ENCODE measurements at places on chromosomes 2 and 18.

DNA sequence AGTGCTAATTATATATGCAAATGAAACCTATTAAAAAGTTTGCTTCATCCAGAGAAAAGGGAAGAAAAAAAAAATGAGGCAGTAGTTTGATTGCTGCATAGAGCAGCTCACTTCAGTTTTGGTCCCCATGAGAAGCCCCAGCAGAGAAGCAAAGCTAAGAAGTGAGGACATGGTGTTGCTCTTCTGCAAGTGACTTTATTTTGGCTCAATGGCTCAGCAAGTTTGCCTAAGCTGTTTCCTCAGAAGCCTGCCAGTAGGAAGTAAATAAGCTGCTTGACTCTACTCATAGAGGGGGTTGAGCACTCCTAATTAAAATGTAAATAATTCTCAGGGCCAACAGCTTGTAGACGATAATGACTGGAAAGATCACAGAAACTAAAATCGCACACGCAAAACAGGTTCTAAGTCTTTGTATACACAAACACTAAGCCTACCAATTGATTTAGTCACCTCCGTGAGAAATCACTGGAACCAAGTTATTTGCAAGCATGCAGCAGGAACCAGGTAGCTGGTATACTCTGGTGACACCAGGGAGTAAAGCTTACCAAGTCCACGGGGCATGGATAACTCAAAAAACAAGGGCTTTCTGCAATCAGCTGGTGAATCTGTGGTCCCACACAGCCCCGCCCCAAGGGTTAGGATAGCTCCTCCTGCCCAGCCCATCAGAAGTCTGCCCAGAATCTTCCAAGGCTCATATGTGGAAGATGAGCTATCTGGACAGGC, 39.7 kb upstream of the NABP1 start:
- no peak for DNase-seq

DNA sequence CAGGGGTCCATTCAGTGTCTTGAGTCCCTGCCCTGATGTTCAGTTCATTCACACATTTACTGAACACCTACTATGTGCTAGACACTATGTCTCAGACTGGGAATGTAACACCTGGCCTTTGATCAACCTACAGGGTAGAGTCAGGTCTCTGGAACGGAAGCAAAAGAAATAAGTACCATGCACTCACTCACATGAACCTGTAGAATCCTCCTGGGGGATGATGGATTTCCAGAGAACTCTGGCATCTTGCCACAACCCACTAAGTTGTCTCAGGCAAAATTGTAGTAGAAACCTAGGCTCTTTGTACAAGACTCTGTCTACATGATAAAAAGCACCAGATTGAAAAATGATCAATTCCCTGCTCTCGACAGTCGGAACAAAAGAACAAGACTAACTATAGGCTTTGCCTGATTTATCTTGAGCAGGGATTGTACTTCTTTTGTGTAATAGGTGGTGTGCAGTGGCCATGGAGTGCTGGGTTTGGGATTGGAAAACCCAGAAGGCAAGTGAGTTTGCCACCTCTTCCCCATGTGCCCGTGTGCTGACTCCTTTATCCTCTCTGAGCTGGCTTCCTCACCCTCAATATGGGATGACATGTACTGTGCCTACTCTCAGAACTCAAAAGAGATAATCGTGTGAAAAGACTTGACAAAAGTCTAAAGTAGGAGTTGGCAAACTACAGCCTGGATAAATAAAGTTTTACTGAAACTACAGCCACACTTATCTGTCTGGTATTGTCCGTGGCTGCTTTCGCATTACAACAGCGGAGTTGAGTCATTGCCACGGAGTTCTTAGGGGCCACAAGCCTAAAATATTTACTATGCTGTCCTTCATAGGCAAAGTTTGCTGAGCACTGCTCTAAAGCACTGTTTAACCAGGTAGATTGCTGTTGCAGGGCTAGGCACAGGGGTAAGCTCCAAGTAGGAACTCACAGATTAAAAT, 4.4 kb downstream of the CAPN14 start:
- no peak for DNase-seq

DNA sequence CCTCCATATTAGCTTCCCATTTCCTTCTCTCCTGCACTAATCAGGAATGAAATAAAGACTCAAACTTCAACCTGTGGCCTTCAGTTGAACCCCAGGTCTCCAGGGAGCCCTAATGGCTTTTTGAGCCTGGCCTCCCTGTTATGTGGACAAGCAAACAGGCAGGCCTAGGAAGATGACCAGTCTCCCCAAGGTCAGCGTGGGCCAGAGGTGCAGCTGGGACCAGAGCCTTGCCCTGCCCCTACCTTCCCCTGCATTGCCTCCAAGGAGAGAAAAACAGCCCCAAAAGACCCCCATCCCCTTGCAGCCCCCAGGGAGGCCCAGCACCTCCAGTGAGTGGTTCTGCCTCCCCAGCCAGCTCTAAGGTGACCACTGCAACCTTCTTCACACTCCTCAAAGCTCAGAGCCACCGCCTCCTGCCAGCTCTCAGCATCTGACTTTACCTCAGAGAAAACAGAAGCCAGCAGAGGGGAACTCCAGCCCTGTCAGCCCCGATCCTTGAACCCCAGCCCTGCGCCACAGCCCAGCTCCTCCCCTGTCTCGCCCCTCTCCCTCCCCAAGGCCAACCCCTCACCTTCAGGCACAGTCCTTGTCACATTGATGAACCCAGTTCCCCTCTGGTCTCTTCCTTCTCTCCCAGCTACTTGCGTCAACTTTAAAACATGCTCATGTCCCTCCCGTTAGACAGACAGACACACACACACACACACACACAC, 59.5 kb upstream of the ID2 start:
- DNase-seq = no peak

- DNase-seq = no peak
These were observed 98.8 kb downstream of the TRABD2A start for GRCh38 chr2:84781942-84782716.

DNA sequence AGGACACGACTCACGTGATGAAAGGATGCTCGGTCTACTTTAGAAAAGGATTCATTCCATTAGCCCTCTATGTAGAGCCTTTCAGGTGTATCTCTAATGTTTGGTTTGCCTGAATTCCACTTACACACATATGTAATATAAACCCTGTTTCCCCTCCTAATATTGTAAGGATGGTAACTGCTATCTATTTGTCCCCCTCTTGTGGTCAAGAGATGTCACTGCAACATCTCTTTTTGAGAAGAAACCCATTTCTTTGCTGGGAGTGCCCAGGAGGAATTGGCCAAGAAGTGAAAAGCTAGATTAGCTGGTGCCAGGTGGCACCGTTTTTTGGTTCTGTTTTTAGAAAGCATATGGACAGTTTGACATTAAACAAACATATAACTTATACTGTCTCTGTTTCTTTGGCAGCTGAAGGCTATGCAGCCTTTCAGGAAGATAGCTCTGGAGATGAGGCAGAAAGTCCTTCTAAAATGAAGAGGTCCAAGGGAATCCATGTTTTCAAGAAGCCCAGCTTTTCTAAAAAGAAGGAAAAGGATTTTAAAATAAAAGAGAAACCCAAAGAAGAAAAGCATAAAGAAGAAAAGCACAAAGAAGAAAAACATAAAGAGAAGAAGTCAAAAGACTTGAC, 41.2 kb downstream of the RALBP1 start:
- no peak for DNase-seq

DNA sequence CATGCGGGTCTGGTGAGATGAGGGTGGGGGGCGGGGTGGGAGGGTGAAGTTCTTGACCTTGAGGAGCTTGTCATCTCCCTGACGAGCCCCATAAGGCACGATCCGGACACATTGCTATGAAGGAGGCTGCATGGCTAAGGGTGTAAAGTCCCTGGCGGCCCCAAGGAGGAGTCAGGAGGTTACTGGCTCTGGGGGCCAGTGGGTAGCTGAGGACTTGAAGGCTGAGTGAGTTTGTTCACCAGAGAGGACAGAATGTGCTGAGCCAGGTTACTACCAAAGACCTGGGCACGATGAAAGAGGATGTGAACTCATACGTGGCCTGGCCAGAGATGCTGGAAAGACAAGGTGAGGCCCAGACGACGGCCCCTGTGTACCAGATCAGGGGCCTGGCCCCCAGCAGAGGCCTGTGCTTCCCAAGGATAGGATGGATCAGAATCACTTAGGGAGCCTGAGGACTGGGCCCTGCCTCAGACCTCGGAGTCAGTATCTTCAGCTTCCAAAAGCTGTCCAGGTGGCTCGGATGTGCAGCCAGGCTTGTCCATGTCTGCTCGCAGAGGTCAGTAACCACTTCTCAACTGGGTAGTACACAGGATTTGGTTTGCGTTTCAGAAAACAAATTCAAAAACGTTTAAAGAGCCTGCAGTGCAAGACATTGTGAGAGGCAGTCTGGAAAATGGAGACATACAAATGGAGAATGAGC, 110.9 kb downstream of the RNF144A start:
- DNase-seq = no peak

DNA sequence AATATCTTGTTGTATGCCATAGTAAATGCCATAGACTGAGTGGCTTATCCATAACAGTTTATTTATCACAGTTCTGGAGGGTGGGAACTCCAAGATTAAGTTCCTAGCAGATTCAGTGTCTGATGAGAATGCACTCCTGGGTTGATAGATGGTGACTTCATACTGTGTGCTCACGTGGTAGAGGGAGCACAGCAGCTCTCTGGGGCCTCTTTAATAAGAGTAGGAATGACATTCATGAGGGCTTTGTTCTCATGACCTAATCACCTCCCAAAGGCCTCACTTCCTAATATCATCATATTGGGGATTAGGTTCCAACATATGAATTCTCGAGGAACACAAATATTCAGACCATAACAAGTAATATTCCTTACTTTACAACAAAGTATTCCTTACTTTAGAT, 98.1 kb upstream of the SH3BP4 start:
- no peak for DNase-seq

- no peak for DNase-seq
These were observed 66.1 kb upstream of the CDCA7 start for GRCh38 chr2:173288561-173288960.

GRCh38 chr2:143480601-143481236, 351.5 kb downstream of the ARHGAP15 start:
- no peak for DNase-seq

DNA sequence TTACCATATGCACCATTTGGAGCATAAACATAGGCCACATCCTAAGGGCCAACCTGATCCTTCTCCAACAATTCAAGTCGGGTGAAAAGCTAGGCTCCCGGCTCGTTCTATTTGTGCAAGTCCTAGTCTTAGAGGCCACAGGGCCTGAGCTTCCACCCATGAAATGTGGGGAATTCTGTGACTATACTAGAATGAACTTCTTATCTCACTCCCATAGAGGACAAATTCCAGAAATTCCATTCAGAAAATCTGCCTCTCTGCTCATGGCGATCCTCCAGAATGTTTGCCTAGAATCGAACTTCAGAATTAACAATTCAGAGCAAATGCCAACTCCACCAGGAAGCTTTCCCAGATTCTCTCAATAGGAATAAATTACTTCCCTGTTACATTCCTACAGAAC, 187.9 kb downstream of the BCL11A start:
- no peak for DNase-seq

DNA sequence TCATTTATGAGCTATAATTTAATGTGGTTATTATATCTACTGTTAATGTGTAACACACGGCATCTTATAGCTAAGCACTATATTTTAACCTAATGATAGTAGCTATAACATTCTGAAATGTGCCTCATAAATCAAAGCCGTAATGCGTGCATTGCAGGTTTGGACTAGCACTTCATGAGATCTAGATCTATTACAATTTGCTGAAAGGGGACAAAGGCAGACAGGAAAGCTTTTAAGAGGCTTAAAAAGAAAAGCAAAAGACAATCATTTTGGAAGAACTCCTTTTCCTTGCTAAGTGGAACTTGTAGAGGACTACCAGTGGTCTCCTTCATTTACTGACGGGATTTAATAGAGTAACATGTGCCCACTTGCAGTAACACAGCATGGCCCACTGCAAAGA, 213.1 kb downstream of the NBAS start:
- DNase-seq = no peak

GRCh38 chr2:240532031-240532775, 25.6 kb downstream of the ANKMY1 start:
- DNase-seq = no peak

GRCh38 chr2:186457908-186458307, 28.2 kb upstream of the ZC3H15 start:
- DNase-seq = no peak

DNA sequence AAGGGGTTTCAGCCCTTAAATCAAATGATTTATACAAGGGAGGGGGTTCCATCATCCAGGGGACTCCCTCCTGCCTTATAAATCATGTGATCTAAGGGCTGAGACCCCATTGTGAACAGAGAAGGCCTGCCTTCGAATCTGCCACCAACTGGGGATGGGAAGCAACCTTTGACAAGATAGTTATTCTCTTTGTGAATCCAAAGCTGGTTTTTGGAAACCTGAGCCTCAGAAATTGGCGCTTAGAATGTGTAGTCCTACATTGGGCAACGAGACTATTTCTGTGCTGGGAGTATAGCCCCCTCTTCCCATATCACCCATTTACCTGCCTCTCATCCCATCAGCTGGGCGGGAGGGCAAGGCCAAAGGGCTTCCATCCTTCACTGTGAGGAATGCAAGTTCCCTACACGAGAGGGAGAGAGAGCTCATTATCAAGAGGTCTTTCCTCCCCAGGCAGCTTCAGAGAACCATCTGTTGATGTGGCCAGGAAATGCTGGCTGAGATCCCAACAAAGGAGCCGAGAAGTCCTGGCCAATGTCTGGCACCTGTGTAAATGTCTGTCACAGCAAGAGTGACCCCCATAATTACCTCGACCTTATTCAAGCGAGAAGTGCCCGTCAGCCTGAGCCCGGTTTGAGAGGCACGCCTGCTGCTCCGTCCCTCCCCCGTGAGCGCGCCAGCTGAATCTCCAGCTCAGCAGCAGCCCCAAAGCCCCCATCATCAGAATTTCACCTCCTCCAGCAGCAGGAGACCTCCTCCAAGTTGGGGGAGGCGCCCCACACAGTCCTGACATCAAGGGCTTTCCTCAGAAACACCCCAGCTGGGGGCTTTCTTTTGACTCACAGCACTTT, 48.4 kb upstream of the APCDD1 start:
- DNase-seq = no peak

DNA sequence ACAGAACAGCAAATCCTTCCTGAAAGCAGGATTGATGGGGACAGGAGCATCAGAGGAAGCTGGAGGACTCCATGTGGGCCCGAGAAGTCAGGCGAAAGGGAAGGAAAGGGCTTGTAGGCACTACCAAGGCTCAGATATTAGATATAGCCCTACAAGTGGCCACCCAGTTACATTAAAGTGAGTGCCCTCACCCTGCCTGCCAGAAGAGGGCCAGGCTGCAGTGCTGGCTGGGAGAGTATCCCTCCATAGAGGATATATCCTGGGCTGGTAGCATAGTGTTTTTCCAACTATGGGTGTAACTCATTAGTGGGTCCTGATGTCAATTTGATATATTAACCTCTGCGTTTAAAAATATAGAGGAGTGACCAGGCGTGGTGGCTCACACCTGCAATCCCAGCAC, 285.2 kb downstream of the MYCN start:
- DNase-seq = no peak

GRCh38 chr2:127796389-127796788, 14.6 kb downstream of the WDR33 start:
- DNase-seq = no peak

GRCh38 chr2:129914538-129915302, 64.7 kb upstream of the RAB6C start:
- DNase-seq = no peak
